ENCODE measurements at places on chromosomes 11 and 22.

- DNase-seq, result no peak
These were observed 39.1 kb downstream of the TCIRG1 start for GRCh38 chr11:68077617-68078582.

- no peak for DNase-seq
These were observed 77.5 kb downstream of the THAP12 start for GRCh38 chr11:76303399-76303798.

- DNase-seq, result no peak
These were observed 491.2 kb upstream of the LRRC4C start for GRCh38 chr11:41950470-41951143.

GRCh38 chr11:128165572-128165971, 421.8 kb downstream of the ETS1 start:
- no peak for DNase-seq

DNA sequence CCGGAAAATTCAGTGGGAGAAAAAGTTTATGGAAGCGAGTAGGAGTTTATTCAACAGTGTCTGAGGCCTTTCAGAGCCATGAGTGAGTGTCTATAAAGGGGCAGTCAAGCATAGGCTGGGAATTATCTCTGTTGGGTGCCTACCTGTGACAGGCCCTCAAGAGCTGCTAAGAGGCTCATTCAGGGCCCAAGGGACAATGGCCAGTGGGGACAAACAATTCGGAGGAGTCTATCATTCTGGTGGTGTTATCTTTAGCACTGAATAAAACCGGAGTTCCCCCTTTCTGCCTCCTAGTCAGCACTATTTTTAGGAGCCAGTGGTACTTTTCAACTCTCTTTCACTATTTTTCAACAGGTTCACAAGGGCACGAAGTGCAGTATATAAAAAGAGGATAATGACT, 89.5 kb upstream of the HTATIP2 start:
- DNase-seq, result no peak

DNA sequence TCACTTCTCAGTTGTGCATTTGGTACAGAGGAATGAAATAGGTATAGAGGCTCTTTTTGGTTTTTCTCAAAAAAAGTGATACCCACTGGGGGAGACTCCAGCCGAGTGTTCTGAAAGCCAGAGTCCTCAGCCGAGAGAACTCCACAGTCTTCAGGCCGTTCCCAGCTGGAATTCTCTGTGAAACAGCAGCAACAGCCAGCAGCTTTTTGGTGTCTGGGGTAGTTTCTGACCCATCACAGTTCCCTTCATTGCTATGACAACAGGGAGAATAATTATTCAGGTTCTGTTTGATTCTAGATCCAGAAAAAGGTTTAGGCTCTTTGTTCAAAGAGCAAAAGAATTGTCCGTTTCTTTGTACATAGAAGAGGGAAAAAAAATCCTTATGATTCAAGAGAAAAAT, 84.6 kb downstream of the C22orf31 start:
- no peak for DNase-seq

- no peak for DNase-seq
These were observed 34.0 kb upstream of the P4HA3 start for GRCh38 chr11:74345420-74345819.

DNA sequence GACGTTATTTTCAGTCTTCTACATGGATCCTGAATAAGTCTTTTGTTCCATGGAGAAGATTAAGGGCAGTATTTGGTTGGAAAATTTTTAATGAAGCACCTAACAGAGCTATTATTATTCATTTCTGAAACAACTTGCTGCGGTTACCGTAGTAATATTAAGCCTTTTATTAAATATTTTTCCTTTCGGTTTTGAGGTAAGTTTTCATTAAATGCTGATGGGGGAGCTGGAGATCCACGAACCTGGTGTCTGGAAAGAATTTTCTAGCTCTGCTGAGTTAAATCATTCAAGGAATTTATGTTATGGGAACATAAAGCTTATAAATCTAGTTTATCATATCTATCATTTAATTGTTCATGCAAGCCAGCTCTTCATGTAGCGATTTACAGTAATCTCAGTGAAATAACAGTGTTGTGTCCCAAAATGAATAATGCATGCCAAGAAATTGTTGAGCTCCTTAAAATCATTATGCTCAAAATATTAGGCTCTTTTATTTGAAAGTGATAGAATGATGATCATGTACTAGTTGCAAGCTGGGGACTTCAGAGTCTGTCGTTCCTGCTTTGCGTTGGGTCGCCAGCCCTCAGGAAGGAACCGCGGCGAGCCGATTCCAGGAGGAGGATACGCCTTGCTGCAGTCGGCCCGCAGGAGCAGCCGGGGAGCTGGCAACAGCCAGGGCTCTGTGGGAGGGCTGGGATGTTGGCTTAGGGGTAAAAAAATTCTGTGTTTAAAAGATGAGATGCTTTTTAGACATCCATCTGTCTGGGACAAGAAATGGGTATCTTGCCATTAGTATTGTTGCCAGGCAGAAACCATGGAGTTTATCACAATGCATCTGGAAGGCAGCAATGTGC, 83.1 kb downstream of the TBC1D22A start:
- DNase-seq, result peak; percentile 33

- no peak for DNase-seq
These were observed 25.9 kb downstream of the BRSK2 start for GRCh38 chr11:1415631-1416030.

Data from urinary bladder (tissue), 4 donors.